Activated T-helper 9 cell treated with anti-CD3 and anti-CD28 coated beads, Interleukin-2, amount 50 U/mL, for 16 hours (primary cell): ENCODE measurements at places on chromosomes 16 and 17.
A peak's percentile ranks its signal among the peaks of the same experiment; 100 is the strongest.

- no peak for DNase-seq
These were observed 778.1 kb upstream of the SOX9 start for GRCh38 chr17:71342737-71343136.

DNA sequence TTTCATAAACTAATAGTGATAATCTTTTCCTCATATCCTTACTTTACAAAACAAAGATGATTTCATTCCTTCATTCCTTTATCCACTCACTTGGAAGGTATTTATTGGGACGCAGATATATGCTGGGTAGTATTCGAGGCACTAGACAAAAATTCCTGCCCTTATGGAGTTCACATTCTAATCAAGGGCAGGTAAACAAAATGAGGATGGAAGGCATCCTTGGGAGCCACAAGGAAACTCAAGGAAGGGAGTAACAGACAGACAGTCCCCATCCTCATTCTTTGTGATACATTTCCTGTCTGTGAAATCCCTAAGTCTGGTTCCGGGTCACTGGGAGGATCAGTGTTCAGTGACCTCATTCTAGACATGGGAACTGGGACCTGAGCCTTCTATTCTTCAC is 45.2 kb downstream of the SLC6A2 start:
- no peak for DNase-seq

DNA sequence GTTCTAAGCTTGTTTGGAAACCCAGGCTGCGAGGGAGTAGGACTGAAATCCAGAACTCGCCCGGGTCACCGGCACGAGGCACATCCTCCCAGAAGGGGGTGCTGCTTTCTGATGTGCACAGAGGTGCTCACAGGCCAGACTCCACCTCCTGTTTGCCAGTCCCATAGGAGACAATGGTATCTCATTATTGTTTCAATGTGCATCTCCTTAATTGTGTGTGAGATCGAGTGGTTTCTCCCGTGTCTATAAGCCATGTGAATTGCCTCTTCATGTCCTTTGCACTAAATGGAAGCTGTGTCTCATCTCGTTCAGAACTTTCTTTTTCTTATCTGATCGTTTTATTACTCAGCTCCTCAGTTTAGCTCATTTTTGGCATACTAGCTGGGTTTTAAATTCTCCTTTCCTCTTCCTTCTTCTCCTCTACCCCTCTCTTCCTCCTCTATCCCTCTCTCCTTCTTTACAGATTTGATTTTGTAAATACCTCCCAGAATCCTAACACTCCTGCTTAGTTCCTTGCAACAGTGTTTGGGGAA is 32.1 kb upstream of the PRKCB start:
- DNase-seq: peak; percentile 47

- no peak for DNase-seq
These were observed 1.6 kb downstream of the HS3ST6 start for GRCh38 chr16:1916640-1916990.

DNA sequence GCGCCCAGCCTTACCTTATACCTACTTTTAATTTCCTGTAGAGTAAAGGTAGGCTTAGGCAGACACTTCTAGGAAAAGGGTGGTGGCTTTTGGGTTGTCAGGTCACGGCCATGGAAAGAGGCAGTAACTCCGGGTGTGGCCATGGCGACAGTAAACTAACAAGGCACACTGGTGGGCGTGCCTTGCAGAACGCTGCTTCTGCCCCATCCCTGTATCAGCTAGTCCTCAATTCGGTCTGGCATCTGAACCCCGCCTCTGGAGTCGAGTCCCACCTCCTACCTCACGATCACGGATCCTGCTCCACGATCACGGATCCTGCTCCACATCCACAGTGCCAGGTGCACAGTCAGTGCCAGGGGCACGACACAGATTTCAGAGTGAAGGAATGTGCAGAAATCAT is 5.6 kb downstream of the ADCY9 start:
- peak; percentile 7 for DNase-seq

DNA sequence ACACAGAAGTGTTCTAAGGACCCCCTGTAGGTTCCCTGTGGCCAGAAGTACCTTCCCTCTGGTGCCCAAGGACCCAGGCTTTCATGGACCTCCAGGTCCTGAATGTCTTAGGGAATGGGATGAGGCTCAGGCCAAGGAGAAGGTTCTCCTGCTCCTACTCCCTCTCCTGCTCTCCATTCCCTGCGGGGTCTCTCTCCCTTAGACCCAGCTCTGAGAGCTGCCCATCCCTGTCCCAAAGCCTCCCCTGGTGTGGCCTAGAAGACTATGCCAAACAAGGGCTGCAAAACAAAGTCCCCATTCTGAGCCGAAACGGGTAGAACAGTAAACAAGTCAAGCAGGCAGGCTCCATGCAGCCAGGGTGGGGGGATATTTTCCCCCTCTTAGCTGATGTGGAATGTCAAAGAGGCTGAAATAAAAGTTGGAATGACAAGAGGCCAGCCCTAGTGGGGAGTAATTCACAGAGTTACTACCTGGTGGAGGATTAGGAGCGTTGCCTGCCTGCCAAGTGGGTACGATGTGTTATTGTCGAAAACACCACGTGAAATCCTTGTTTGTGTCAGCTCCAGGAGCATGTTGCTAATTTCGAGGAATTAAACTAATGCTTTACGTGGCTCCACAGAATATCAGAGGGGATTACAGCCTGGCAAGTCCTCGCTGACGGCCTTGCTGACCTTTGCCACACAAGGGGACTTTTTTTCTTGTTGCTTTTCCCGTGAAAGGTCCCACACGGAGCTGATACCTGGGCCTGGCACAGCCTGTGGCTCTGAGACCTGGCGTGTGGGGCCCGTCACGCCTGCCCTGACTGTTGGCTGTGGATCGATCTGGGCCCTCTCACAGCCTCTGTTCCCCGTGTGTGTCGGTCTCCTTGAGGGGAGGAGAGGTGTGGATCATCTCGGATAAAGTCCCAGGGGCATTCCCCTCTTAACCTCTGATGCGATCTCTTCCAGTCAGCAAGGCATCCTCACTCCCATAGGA is 2.9 kb downstream of the WFIKKN2 start:
- no peak for DNase-seq

GRCh38 chr16:4257646-4258556 is 14.9 kb downstream of the TFAP4 start:
- no peak for DNase-seq

- no peak for DNase-seq
These were observed 44.8 kb upstream of the IRX3 start for GRCh38 chr16:54331241-54332002.

DNA sequence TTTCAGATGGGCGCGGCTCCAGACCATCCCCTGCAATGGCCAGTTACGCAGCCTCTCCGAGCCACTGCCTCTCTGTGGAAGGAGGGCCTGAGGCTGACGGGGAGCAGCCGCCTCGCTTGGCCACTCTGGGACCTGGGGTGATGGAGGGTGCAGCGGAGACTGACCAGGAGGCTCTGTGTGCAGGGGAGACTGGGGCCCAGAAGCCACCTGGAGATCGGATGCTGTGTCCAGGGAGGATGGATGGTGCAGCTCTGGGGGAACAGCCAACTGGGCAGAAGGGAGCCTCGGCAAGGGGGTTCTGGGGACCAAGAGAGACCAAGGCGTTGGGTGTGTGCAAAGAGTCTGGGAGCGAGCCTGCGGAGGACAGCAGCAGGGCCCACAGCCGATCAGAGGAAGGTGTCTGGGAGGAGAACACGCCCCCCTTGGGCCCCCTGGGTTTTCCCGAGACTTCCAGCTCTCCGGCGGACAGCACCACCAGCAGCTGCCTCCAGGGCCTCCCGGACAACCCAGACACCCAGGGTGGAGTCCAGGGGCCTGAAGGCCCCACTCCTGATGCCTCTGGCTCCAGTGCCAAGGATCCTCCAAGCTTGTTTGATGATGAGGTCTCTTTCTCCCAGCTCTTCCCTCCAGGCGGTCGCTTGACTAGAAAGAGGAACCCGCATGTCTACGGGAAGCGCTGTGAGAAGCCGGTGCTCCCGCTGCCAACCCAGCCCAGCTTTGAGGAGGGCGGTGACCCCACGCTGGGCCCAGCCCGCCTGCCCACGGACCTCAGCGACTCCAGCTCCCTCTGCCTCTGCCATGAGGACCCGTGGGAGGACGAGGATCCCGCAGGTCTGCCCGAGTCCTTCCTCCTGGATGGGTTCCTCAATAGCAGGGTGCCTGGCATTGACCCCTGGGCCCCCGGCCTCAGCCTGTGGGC is 17.4 kb upstream of the ZFPM1 start:
- DNase-seq: no peak

GRCh38 chr17:71503710-71504465 is 616.9 kb upstream of the SOX9 start:
- no peak for DNase-seq

DNA sequence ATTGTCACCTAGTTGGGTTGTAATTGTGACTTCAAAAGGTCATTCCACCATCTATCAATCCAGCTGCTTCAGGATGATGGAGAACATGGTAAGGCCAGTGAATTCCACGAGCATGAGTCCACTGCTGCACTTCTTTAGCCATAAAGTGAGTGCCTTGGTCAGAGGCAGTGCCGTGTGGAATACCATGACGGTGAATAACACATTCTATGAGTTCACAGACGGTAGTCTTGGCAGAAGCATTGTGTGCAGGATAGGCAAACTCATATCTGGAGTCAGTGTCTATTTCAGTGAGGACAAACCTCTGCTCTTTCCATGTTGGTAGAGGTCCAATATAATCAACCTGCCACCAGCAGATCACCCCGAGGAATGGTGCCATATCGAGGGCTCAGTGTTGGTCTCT is 650.9 kb downstream of the KCNJ2 start:
- DNase-seq: no peak

DNA sequence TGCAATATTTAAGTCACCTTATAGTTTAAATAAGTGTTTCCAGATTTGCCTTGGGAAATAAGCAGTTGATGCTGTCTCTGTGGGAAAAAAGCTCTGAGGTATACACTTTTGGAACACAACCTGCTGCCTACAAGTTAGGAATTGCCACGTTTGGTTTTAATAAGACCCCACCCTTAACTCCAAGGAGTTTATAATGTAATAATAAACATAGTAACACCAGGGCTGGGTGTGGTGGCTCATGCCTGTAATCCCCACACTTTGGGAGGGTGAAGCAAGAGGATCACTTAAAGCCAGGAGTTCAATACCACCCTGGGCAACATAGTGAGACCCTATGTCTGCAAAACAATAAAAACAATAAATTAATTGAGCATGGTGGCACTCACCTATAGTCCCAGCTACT is 15.9 kb upstream of the SMG1 start:
- DNase-seq: no peak

GRCh38 chr17:81397314-81398175 is 2.3 kb downstream of the BAHCC1 start:
- DNase-seq: no peak

DNA sequence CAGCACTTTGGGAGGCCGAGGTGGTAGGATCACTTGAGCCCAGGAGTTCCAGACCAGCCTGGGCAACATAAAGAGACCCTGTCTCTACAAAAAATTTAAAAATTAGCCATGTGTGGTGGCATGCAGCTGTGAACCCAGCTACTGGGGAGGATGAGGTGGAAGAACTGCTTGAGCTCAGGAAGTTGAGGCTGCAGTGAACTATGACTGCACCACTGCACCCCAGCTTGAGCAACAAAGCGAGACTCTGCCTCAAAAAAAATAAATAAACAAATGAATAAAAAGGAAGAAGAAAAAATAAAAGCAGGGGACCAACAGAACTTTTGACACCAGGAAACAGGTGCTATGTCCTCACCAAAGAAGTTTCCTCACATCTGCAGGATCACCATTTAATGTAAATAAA is 14.2 kb downstream of the TERF2 start:
- DNase-seq: no peak

DNA sequence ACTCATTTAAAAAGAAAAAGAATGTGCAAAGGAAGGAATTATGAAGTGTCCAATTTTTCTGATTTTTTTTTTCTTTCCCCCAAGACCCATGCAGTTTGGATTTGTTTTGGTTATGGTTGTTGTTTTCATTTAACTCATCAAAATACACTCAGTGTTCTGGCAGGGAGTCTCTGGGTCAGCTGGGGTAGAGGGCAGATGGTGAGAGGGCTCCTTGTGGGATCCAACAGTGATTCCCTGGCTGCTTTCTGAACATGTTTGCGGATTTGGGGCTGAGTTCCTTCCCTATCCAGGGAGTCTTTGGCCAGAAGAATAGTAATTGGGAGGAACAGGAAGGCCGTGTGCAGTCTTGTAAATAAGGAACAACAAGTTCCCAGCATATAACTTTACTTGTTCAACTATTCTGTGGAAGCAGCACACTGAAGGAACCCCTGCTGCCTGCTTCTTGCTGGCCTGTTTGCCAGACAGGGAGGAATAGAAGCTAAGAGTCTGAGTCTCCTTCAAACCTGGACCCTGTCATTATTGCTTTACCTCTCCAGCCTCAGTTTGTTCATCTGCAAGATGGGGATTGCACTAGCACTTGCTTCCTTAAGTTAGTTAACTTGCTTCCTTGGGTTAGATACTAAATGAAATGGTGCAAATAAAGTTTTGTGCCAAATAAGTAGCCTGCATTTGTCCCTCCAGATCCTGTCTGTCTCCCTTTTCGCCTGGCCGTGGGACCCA is 32.1 kb downstream of the C17orf67 start:
- no peak for DNase-seq

GRCh38 chr16:27378871-27379481 is 23.0 kb upstream of the IL21R start:
- DNase-seq: no peak

- DNase-seq: no peak
These were observed 1540.3 kb downstream of the CDH11 start for GRCh38 chr16:63581570-63581969.

DNA sequence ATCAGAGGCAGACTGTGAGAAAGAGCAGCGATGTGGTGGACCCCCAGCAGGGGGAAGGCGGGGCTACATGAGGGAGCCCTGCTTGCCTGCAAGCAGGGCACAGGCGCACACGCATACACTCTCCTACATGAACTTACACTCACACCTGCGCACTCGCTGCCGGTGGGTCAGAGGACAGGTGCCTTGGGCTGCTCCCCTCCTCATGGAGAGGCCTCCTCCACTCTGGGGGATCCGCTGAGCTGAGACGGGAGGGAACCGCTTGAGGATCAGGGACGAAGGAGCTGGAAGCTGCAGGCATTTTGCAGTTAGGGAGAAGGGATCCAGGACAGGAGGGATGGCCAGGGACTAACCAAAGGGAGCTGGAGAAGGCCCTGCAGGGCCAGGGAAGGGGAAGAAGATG is 14.2 kb downstream of the OSBPL7 start:
- no peak for DNase-seq

DNA sequence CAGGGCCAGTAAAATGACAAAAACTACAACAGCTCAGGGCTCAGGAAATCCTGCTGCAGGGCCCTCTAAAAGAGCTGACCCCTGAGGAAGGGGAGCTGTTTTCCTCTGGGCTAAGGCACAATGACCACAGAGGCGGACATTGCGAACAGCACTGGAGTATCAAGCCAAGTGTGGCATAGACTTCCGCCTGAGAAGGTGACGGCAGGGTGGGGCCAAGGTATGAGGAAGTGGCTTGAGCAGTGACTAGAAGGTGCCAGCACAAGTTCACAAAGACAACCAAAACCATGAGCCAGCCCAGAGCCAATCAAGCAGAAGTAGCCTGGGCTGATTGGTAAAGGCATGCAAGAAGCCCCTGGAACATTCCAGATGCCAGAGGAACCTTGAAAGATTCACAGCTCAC is 13.9 kb downstream of the ERN2 start:
- no peak for DNase-seq

DNA sequence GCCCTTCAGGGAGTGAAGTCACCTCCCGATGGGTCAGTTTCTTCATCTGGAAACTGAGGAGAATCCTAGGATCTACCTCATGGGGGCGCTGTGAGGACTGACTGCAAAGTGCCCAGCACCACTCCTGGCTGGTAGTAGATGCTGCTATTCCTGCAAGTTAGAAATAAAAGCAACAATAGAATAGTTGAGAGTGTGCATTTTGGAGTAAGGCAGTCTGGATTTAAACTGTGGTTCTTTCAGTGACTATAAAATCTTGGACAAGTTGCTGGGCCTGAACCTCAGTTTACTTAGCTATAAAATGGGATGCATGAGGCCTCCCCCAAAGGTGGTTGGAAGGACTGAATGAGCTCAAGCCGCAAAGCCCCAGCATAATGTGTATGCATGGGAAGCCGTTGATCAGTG is 70.6 kb downstream of the CYB5B start:
- peak; percentile 11 for DNase-seq
